ENCODE measurements at places on chromosomes 13 and 19.

DNA sequence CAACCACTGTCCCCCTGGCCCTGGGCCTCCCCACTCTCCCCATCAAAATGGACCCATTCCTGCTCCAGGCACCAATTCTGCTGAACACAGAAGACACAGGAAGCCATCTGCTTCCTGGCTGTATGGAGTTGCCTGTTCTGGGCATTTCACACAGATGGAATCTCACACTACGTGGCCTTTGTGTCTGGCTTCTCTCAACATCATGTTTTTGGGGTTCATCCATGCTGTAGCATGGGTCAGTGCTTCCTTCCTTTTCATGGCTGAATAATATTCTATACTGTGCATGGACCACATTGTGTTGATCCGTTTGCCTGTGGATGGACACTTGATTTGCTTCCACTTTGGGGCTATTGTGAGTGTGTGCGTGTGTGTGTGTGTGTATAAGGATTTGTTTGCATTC lies 15.0 kb upstream of the KLF2 start:
- DNase-seq: no peak

- DNase-seq: no peak
Measured at GRCh38 chr13:45466359-45466758, 1.6 kb downstream of the COG3 start.

DNA sequence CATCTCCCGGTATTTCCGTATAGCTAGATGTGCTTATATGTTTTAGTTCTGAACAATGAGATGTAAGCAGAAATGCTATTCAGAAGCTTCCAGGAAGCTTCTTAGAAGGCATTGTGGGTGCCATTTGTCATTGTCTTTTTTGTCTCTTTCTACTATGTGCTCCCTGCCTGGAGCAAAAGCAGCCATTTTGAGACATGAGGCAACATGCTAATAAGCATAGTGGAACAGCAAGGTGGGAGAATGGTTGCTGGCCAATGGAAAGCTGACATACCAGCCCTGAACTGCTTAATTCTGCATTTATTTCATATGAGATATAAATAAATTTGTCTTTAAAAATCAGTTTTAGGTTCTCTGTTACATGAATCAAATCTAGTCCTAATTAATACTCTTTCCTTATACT lies 299.7 kb downstream of the LMO7 start:
- no peak for DNase-seq

- peak; percentile 73 for DNase-seq
Measured at GRCh38 chr19:45809643-45810159, 5.4 kb downstream of the RSPH6A start.

DNA sequence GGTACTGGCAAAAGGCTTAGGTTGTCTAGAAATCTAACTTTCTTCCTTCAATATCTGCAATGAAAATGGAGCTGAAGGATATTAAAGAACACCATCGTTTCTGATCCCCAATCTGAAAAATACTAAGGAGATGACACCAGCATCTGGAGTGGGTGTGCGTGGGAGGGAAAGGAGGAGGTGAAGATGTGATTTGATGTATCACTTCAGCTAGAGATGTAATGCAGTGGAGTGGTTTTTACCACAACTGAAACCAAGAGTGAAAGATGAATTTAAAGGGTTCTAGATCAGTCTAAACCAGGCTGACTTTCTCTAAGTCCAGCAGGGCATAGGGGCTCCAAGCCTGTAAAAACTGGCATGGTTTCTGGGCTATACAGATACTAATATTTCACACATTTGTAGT lies 148.4 kb downstream of the AKAP11 start:
- no peak for DNase-seq

- DNase-seq: no peak
Measured at GRCh38 chr19:44742330-44743061, 6.0 kb upstream of the BCL3 start.

All from astrocyte (in vitro differentiated cells and primary cell).